ENCODE measurements at places on chromosomes 7 and 10.

GRCh38 chr7:76269895-76270294 is 32.6 kb upstream of the HSPB1 start:
- no peak for DNase-seq

- no peak for DNase-seq
Observed at GRCh38 chr7:91468256-91468655, 204.0 kb downstream of the FZD1 start.

DNA sequence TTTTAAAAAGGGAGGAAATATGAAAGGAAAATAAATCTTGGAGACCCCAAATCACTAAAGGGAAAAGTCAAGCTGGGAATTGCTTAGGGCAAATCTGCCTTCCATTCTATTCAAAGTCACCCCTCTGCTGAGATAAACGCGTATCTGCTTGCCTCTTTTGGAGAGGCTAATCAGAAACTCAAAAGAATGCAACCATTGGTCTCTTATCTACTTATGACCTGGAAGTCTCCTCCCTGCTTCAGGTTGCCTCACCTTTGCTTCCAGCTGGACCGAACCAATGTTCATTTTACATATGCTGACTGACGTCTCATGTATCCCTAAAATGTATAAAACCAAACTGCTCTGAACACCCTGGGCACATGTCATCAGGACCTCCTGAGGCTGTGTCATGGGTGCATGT is 14.7 kb downstream of the ATAD1 start:
- DNase-seq = no peak

- DNase-seq = peak; percentile 27
Observed at GRCh38 chr10:103816431-103816830, 38.9 kb downstream of the SH3PXD2A start.

- no peak for DNase-seq
Observed at GRCh38 chr10:31272841-31273240, 46.2 kb upstream of the ZEB1 start.

GRCh38 chr7:69696054-69696591 is 97.8 kb downstream of the AUTS2 start:
- DNase-seq = peak; percentile 22

GRCh38 chr10:27399871-27400270 is 104.2 kb upstream of the RAB18 start:
- DNase-seq = no peak

- no peak for DNase-seq
Observed at GRCh38 chr10:123326674-123327073, 172.5 kb downstream of the BUB3 start.

DNA sequence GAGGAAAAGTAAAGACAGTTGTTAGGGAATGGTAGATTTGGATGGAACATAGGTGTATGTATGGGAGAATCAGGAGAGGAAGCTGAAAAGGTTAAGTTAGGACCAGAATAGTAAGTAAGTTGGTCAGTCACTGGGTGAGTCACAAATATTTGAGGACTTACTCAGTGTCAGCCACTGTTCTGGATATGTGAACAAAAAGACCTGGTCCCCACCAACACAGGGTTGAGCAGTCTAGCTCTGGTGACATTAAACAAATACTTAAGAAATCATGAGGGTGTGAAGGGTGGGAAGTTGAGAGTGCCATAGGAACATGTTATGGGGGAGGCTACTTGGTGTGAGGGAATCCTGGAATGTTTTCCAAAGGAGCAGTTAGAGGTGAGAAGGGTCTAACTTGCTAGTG is 246.9 kb downstream of the PTEN start:
- no peak for DNase-seq

DNA sequence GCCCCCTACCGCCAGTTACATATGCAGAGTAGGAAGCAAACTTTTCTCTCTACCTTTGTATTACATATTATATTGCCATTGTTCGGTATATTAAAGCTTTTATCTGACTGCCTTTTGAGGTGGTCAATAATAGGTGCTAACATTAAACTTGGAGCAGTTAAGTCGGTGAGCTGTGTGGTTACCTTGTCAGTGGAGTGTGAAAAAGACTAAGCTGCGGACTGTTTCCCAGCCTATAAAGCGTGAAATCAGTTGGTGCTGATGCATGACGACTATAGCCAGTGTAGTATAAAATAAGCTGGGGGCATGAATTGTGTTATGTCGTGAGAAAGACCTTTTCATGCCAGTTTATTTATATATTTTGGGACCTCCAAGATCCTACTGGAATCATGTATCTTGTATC is 33.7 kb downstream of the R3HCC1L start:
- DNase-seq = no peak

DNA sequence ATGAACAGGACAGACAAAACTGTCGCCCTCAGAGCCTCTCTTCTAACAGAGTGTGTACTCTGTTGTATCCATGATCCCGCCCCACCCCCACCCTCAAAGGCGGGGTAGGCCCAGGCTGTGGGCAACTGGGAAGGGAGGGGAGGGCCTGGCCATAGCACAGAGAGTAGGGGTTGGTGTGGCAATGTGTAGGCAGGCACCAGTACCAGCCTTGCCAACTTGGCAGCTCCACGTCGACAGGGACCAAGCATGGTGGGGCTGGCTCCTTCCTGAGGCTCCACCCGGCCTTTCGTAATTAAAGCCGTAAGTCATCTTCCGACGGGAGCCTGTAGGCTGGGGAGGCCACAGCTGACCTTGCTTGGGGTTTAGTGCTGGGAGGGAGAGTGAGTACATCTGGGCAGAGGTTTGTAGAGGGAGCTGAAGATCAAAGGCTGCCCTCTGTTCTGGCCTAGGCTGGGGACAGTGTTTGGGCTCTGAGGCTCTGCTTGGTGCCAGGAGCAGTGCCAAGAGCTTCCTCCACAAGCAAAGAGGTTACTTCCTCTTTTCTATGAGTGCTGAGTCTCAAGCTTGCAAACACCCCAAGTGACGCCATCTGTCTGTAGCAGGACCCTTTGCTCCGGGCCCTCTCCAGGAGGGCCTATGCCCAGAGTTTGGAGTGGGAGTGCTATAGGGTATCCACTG is 121.6 kb downstream of the C10orf105 start:
- DNase-seq = peak; percentile 40

DNA sequence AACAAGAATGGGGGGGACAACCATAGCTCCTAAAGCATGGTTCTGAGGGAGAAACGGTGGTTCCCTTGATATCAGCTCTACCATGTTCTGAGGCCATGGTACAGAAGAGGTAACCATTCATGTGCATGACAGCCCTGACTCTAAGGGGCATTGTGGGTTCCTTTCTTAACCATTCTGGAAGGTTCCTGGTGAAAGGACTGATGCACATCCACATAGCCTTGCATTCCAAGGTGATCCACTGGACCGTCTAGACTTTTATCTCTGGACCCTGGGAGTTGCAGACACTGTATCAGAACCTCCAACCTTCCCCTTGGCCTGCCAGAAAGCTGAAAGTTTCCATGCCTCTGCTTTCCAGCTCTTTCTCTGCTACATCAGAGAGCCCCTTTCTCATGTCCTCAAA is 344.3 kb downstream of the KCNMA1 start:
- DNase-seq = no peak

DNA sequence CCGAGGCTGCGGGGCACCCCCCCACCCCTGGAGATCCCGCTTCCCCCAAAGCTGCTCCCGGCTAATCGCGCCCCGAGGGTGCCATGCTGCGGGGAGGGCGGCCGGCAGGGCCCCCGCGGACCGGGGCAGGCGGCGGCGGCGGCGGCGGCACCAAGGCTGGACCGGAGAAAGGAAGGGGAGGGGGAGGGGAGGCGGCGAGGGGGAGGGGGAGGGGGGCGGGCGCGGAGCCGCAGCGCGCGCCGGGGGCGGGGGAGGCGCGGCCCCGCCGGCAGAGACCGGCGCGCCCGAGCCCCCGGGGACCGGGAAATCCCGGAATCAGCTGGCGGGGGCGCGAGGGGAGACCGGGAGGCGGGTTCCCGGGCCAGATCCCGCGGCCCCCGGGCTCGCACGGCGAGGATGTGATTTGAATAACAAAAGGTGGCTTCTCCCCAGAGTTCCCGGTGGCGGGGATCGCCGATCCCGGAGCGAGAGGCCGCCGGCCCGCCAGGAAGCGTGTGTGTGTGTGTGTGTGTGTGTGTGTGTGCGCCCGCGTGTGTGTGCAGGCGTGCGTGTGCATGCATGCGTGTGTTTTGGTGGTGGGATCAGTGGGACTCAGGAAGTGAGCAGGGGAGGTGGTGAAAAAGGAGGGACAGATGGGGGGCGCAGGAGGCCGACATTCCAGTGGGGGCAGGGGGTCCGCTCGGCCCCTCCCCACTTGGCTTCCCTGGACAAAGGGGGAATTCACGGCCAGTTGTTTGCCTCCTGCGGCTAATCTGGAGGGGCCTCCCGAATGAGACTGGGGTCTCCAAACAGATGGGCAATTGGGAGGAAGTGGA is 99.5 kb downstream of the HIP1 start:
- no peak for DNase-seq

GRCh38 chr7:45881759-45882464 is 6.4 kb upstream of the IGFBP1 start:
- DNase-seq = no peak

- DNase-seq = no peak
Observed at GRCh38 chr7:143511593-143512047, 33.9 kb downstream of the TAS2R41 start.

GRCh38 chr7:106575138-106575823 is 85.7 kb downstream of the CCDC71L start:
- no peak for DNase-seq

- no peak for DNase-seq
Observed at GRCh38 chr10:8456386-8456785, 401.9 kb downstream of the GATA3 start.

DNA sequence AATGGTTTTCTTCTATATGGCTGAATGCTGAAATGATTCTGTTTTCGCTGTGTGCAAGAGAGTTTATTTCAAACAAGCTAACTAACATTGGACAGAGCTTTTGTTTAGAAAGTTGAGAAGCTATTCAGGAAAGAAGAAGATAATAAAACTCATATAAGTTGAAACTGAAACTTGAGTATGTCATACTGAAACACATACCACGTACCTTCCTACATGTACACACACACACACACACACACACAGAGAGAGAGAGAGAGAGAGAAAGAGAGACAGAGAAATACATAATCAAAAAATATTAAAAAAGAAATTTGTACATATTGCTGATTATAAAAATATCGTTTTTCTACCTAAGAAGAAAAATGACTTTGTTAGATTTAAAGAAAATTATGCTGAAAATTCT is 561.9 kb upstream of the KCND2 start:
- DNase-seq = no peak

GRCh38 chr10:123522702-123523312 is 143.3 kb upstream of the GPR26 start:
- DNase-seq = no peak

DNA sequence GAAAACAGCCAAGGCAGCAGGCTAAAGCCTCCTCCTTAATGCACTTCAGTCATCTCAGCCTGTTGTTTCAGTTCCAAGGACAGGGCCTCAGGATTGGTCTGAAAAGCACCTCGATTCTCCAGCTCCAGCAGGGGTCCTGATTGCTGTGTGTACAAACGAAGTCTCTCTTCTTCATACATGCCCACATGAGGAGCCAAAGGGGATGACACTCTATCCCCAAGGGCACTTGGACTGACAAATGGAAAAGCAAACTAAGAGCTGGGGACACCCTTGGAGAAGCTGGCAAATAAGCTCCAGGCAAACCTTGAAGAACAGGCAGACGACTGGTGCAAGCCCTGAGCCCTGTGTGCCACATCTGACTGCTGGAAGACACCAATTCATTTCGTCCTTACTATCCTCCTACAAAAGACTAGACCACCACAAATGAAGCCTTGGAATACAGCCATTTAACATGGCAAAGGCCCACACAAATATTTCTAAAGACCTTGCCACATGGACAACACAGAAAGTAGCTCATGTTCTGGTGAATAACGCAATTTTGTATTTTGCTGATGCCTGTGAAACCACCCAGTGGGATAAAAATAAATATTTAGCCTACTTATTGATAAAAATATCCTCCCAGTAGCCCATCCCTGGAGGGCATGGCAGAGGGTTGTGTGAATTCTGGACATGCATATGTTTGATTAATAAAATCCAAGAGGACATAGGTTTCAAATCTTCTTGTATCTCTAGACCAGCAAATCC is 61.9 kb downstream of the PARD3 start:
- no peak for DNase-seq

Measured in hematopoietic multipotent progenitor cell treated with erythropoietin and hydrocortisone succinate and interleukin-3 and kit ligand, for 8 days (in vitro differentiated cells).